AG08396 (cell line): ENCODE measurements at places on chromosomes 5 and 9.

- no peak for DNase-seq
Measured at GRCh38 chr5:111252799-111253545, 28.8 kb downstream of the CAMK4 start.

- no peak for DNase-seq
Measured at GRCh38 chr5:31332160-31332559, 138.7 kb downstream of the CDH6 start.

GRCh38 chr5:113397046-113397445, 37.7 kb downstream of the TSSK1B start:
- no peak for DNase-seq

GRCh38 chr9:90698871-90699440, 56.3 kb upstream of the DIRAS2 start:
- no peak for DNase-seq

- DNase-seq, result no peak
Measured at GRCh38 chr9:77085416-77085815, 66.0 kb downstream of the FOXB2 start.

- DNase-seq, result no peak
Measured at GRCh38 chr9:68725070-68725469, 20.0 kb downstream of the PIP5K1B start.

DNA sequence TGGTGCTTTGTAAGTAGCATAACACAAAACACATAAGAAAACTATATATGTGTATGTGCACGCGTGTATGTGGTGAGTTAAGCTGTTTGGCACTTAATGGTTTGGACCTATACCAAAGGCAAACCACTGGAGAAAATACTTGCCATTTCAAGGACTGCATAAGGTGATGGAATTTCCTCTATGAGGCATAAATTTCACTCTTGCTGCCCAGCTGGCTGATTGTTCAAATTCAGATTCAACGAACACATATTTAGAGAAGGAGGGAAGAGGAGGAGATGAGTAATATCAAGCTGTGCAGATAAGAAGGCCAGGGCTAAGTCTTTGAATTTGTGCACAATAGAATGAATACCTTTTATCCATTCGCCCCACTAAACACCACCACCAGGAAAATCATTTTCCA, 470.6 kb upstream of the MPDZ start:
- peak; percentile 20 for DNase-seq

DNA sequence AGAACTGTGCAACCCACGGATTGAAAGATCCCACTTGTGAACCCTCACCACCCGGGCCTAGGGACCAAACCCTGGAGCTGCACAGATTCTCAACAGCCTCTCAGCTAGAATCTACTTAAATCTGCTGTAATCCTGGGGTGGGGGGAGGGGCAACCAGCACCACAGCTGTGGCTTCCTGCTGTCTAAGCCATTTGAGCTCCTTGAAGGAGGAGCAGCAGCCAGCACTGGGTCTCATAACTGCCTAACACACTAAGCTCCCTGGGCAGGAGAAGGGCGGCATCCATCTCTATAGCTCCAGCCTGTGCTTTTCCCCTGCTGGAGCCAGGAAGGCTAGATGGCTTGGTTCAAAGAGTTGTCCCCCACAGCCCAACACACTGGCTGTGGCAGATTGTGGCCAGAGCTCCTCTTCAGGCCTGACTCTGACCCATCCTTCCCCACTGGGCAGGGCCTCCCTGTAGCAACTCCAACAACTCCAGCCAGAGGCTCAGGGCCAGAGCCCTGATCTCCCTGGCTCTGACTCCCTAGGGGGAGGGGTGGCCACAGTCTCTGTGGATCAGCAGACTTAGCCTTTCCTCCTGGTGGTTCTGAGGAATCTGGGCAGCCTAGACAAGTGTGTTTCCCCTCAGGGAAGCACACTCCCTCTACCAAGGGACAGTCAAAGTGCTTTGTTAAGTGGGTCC, 72.0 kb upstream of the C9orf72 start:
- DNase-seq, result no peak

- DNase-seq, result no peak
Measured at GRCh38 chr9:89804766-89805531, 200.1 kb downstream of the GADD45G start.

GRCh38 chr5:140244525-140245025, 58.3 kb downstream of the PFDN1 start:
- DNase-seq, result peak; percentile 83

GRCh38 chr5:83539463-83539790, 67.9 kb downstream of the VCAN start:
- DNase-seq, result no peak

GRCh38 chr9:95874303-95874988, 1.0 kb upstream of the ERCC6L2 start:
- peak; percentile 18 for DNase-seq

DNA sequence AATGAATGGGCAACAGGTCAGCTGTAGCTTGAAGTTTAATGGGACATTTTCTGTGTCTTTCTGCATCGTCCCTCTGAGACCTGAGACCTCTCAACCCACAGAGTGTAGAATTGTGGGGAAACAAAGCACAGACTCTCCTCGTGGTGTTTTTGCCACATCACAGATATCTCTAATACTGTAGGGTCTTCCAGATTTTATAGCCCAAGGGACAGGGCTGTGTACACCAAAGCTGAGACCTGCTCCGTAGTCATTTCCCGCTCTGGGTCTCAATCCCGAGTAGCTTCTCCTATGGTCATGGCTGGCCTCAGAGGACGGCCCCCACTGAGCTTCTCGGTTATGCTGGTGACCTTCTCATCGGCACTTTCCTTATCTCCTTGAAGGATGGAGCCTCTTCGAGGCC, 14.9 kb upstream of the CLK4 start:
- DNase-seq, result no peak

DNA sequence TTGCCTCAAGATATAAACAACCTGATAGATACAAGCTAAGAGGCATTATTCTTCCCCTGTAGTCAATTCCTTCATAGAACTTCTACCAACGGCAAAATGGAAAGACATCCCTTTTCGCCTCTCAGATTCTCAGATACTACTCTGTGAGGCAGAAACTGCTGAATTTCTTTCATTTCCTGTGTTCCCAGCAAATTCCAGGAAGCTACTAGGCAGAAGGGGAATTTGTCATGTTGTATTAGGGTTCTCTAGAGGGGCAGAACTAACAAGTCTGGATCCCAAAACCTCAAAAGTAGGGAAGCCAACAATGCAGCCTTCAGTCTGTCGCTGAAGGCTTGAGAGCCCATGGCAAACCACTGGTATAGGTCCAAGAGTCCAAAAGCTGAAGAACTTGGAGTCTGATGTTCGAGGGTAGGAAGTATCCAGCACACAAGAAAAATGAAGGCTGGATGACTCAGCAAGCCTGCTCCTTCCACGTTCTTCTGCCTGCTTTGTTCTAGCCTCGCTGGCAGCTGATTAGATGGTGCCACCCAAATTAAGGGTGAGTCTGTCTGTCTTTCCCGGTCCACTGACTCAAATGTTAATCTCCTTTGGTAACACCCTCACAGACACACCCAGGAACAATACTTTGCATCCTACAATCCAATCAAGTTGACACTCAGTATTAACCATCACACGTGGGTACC, 15.2 kb downstream of the RNF180 start:
- no peak for DNase-seq

DNA sequence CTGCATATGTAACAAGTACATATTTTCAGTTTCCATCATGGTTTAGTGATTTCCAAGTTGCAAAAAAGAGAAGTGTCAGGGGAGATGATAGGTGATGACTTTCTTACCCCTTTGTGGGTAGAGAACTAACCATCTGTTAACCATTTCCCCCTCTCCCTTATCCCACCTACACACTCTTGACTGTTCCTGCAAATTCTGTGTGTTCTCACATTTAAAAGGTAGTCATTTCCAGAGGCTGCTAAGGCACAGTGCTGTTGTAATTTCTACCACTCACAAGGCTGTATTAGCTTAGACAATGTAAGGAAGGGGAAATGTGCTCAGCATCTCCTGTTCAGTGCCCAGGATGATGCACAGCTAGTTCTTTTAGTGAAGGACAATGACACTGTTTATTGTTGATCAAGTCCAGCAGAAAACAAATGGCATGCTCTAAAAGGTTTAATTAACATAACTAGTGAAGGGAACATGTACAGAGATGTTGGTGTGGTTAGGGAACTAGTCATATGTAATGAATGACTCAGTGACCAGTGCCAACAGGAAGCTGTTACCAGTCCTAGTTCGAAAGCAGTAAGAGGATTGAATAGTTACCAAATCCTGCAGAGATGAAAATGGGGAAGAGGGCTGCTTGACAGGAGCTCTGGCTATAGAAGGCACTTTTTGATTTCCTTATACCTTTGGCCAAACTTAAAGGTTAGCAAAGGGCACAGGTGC, 165.1 kb downstream of the PLK2 start:
- DNase-seq, result peak; percentile 8

DNA sequence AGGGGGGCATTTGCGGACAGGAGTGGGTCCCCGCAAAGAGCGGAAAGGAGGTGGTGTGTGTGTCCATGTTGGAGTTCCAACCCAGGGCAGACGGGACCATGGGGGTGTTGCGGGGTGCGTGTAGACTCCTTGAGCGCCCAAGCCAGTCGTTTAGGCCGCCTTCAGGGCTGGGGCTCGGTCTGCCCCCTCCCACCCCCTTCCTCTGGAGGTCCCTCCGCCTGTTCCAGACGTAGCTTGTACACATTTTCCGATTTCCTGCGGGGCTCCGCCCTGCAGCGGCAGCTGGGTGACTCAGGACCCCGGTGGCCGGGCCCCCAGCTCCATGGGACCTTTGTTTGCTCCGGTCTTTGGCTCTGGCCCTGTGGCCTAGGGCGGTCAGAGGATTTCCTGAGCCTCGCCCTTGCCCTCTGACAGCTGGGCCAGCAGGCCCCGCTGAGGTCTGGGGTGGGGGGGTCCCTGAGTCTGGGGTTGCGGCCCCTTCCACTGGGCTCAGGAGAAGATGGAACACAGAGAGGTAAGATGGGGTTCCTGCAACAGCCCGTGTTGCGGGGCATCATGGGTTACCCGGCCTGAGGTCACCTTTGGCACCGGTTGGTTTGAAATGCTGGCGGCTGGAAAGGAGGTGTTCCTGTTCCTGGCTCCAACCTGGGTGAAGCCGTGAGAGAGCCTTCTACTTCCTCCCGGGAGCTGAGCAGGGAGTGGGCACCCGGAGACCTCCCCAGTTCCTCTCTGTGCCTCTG, 1.5 kb downstream of the PKN3 start:
- DNase-seq, result no peak

GRCh38 chr5:124103671-124104070, 591.7 kb downstream of the CSNK1G3 start:
- no peak for DNase-seq

DNA sequence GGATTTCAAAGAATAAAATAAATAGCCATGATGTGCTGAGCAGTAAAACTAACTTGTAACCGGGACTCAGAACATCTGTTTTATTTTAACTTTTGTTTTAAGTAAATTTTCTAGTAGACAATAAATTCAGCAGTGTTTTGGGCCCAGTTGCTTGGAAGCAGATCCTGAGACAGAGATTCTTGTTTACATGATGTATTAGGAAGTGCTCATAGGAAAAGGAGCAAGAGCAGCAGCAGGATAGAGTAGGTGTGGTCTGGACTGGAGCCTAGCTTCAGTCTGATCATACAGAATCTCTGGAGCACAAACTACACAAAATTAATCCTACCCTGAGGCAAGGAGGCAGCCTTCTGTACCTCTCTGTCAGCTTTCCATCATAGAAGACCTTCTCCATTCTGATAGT, 139.2 kb upstream of the CCNH start:
- DNase-seq, result no peak

DNA sequence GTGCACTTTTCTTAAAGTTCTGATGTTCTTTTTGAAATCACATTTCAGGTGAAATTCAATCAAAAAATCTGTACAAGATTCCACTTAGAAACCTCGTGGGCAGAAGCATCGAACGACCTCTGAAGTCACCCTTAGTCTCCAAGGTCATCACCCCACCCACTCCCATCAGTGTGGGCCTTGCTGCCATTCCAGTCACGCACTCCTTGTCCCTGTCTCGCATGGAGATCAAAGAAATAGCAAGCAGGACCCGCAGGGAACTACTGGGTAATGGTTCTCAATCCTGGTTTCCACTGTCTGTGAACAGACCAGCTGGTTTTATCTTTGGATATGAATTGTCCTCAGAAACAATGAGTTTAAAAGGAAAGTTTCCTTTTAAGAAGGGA, 8.1 kb upstream of the SLC2A8 start:
- DNase-seq, result no peak

GRCh38 chr5:136028090-136028489, 698 bp upstream of the TGFBI start:
- no peak for DNase-seq

DNA sequence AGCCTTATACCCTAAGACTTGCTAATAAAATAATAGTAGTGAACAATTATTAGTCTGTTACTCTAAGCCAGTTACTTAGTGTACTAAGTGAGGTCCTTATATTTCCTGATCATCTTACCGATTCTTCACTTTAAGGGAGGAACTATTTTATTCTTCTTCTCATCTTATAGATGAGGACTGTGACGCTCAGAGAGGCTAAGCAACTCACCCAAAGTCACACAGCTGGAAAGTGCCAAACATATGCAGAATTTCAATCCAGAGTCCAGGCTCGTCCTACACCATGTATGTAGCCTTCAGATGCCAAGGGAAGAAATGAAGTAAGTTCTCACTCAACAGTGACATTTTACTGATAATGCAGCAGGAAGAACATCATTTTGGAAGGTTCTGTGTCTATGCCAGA, 34.4 kb upstream of the ARAP3 start:
- no peak for DNase-seq

GRCh38 chr5:32276173-32276853, 36.4 kb downstream of the MTMR12 start:
- no peak for DNase-seq

DNA sequence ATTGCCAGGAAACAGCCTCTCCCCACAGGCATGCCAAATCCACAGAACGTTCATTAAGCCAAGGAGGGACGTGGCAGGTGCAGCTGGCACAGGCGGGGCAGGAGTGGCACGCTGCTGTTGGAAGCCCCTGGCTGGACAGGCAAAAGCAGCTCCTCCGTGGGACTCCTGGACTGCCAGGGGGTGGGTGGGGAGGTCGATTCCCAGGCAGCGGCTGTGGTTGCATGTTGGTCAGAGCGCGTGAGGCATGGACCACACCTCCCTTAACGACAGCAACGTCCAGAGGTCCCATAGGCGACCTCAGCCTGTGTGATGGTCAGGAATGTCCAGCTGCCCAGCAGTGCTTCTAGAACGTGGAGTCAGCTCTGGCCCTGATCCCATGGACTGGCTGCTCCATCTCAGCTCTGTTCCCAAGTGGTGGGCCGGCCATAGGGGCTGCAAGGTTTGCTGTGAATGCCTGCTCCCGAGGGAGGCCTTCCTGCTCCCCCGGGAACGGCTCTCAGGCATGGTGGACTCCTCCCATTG, 6.9 kb downstream of the SLC6A19 start:
- DNase-seq, result no peak

- no peak for DNase-seq
Measured at GRCh38 chr9:136244122-136244968, 1.3 kb downstream of the QSOX2 start.

GRCh38 chr9:37938121-37938891, 34.4 kb upstream of the SLC25A51 start:
- DNase-seq, result peak; percentile 70

GRCh38 chr9:120729791-120730241, 15.5 kb upstream of the MEGF9 start:
- DNase-seq, result no peak

DNA sequence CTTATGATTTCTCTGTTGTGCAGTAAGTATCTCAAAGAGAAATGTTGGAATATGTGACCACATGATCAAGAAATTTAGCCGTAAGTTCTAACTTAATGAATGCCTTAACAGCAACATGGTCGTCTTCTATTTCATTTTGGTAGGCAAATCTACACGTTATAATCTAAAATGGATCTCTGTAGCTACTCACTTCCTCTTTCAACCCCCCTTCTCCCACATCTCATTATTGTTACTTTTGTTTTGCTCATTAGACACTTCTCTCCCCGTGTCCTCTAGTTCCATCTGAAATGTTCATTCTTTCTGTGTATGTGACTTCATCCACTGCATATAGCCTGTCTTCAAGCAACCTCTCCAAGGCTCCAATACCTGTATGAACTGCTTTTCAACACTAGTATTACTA, 27.1 kb upstream of the LPAR1 start:
- DNase-seq, result no peak
